ENCODE measurements at places on chromosomes 1 and 21.

GRCh38 chr21:17422931-17423330 is 89.9 kb upstream of the CXADR start:
- DNase-seq = no peak

DNA sequence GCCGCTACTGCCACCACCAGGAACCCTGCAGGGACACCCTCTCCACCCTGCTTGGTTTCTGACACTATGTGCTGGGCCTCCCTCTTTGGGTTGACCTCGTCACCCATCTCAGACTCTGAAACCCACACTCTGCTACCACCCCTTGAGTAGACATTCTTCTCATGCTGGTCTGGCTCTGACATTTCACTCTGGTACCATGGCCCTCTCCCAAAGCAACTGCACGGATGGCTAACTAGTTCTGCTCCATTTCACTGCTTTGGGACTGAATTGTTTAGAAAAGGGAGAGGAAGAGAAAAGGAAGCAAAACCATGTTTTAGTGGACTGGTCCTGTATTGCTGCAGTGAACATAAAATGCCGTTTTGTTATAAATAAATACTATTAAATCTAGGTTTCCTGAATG is 137.8 kb downstream of the KCNK2 start:
- no peak for DNase-seq

DNA sequence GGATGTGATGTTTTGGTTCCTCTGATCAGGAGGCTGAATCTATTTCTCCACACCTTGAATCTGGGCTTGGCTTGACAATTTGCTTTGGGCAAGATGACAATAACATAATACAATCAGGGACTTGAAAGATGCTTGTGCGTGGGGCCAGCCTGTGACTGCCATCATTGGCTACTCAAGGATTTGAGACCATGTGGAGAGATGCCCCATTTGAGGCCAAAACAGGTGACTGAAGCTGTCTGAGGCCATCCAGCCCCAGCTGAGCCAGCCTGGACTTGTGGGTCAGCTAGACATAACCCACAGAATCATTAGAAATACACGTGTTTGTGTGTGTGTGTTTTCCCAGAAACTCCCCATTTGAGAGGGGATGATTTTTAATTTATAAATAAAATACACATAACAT is 421.5 kb downstream of the PTPRU start:
- DNase-seq = no peak

- DNase-seq = no peak
Observed at GRCh38 chr1:186575348-186575747, 104.9 kb downstream of the PTGS2 start.

- DNase-seq = no peak
Observed at GRCh38 chr1:32045772-32046171, 27.0 kb upstream of the TMEM39B start.

- no peak for DNase-seq
Observed at GRCh38 chr1:44060830-44061267, 29.6 kb upstream of the SLC6A9 start.

- DNase-seq = no peak
Observed at GRCh38 chr1:80154176-80154575, 1147.6 kb upstream of the ADGRL4 start.

DNA sequence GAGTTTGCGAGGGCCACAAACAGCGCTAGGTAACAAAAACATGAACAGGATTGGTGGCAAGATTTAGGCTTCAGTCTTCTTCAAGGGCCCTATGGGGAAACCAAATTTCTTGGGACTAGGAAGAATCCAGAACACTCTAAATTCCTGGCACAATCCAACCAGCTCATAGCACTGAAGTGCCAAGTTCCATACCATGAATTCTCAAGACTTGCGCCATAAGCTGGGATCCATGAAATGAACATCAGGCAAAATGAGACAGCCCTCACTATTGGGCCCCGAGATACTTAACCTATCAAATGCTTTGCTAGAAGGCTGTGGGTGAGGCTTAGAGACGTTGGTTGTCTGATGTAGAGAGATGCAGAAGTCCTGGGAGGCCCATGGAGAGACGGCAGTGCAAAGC is 322.1 kb downstream of the PAPPA2 start:
- no peak for DNase-seq

GRCh38 chr1:115880981-115881672 is 40.2 kb upstream of the NHLH2 start:
- no peak for DNase-seq

- no peak for DNase-seq
Observed at GRCh38 chr1:33608825-33609400, 136.5 kb downstream of the ZSCAN20 start.

All from thoracic aorta (tissue), 2 donors.